ENCODE measurements at places on chromosomes 3 and 15.

DNA sequence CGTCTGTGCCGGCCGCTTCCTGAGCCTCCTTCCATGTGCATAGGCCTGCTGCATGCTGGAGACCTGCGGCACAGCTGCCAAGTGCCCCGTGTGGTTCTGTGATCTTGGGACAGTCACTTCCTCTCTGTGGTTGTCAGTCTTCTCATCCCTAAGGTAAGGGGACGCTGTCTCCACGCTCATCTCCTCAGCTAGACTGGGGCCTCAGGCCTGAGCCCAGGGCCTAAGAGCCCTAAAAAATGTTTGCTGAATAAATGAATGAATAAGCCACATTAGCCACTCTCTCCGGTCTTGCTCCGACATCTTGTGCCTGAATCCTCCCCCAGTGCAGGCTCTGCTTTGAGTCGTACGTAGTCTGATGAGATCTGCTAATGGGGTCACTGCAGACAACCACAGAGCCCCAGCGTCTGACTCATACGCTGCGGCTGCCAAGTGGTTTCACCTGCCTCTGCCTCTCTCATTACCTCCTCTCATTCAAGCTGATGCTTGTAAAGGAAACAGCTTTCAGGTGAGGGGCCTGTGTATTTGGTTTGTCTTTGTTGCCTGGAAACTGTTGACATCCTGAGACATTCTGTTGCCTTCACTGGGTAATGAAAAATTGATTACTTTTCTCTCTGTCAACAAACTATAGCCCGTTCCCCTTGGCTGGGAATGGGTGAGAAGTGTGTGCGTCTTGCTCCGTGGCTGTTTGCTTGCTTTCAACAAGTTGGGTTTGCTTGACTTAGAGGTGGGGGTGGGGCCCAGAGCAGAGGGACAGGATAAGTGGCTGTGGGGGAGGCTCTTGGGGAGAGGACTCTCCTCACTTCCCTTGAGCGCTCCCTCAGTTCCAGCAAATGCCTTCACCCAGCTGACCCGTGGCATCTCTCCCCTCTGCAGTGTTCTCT lies 15.9 kb downstream of the RPLP1 start:
- DNase-seq, result peak; percentile 78

- no peak for DNase-seq
Observed at GRCh38 chr15:77547801-77548588, 84.7 kb downstream of the LINGO1 start.

DNA sequence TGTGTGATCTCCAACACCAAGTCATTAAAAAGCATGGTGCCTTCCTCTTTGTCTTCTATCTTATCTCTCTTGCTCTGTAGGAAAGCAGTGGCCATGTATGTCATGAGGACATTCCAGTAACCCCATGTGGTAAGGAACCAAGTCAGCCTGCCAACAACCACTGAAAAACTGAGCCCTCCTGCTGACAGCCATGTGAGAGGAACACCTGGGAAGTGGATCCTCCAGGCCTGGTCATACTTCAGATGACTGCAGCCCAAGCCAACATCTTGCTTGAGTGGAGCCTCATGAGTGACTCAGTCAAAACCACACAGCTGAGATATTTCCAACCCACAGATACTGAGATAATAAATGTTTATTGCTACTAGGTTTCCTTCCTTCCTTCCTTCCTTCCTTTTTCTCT lies 597.3 kb downstream of the ZIC1 start:
- no peak for DNase-seq

- peak; percentile 60 for DNase-seq
Observed at GRCh38 chr3:139107424-139108252, 62.9 kb upstream of the PRR23C start.

GRCh38 chr3:102570511-102570910 lies 135.7 kb downstream of the ZPLD1 start:
- no peak for DNase-seq

DNA sequence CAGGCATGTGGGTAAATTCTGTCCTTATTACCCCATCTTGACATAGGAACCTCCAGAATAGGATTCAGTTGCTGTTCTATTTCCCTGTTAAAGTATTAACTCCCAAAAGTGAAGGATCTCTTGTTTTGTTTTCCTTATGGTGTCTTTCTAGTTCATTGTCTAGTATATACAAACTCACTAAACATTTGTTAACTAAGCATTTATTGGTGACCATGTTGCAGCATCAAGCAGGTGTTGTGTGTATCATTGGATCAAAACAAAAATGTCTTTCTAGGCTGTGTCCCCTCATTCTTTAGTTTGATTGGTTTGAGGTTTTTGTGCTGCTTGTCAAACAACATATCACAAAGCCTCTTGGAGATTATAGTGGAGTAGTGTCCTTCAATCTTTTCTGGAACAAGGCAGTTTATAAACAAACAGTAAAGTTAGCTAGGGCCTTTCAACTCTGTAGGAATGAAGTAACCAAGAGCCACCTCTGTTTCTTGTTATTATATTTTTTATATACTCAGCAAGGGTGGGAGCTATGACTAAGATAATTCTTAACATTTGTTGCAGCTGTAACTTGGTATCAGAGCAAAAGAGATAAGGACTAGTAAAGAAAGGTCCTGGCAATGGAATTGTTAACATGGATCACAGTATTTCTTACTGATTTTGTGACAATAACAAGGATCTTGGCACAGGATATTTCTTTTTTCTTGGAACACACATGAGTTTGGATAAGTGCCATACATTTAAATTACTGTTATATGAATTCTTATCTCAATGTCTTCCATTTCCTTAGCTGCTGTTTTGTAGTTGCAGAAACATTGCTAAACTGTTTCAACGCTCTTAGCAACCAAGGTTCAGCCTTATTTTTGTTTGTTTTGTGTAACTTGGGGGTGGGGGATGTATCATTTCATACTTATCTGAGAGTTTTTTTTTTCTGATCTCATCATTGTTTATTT lies 49.3 kb downstream of the TMOD3 start:
- DNase-seq, result no peak

- DNase-seq, result peak; percentile 30
Observed at GRCh38 chr15:58551084-58551763, 119.4 kb downstream of the LIPC start.

- DNase-seq, result no peak
Observed at GRCh38 chr3:46480491-46481195, 15.9 kb upstream of the LTF start.

GRCh38 chr3:87627316-87627715 lies 350.9 kb upstream of the POU1F1 start:
- no peak for DNase-seq

- DNase-seq, result no peak
Observed at GRCh38 chr3:178512647-178513046, 23.6 kb upstream of the KCNMB2 start.

GRCh38 chr3:13272831-13273603 lies 147.1 kb downstream of the NUP210 start:
- no peak for DNase-seq

DNA sequence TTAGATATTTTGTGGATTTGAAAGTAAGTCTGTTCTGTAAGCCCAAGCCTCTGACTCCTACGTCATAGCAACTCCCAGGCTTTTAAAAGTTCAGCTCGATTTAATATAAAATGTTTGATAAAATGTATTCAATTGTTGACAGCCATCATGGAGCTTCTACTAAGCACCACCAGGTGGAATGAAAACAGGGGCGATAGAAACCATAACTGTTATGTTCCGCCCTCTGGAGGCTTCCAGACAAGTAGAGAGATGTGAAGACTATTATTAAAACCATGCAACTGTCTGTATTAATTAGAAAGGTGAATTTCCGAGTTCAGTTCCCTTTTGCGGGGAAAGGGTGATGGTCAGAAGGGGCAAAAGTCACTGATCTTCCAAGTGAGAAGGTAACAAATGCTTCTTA lies 292.2 kb downstream of the NR2F2 start:
- DNase-seq, result no peak

DNA sequence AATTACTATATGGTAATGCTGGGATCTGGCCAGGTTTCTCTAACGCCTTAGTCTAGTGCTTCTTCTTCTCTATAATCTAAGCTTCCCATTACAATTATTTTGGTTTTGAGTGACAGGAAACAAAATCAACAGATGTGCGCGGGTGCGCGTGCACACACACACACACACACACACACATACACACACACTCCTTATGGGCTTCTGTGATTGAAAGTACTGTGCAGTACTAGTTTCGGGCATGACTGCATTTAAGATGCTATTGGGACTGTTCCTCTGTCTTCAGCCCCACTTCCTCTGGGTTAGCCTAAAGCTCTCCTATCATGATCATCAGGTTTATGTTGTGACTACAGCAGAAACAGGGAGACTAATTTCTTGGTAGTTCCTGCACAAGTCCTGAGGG lies 32.2 kb downstream of the EPHB1 start:
- no peak for DNase-seq

DNA sequence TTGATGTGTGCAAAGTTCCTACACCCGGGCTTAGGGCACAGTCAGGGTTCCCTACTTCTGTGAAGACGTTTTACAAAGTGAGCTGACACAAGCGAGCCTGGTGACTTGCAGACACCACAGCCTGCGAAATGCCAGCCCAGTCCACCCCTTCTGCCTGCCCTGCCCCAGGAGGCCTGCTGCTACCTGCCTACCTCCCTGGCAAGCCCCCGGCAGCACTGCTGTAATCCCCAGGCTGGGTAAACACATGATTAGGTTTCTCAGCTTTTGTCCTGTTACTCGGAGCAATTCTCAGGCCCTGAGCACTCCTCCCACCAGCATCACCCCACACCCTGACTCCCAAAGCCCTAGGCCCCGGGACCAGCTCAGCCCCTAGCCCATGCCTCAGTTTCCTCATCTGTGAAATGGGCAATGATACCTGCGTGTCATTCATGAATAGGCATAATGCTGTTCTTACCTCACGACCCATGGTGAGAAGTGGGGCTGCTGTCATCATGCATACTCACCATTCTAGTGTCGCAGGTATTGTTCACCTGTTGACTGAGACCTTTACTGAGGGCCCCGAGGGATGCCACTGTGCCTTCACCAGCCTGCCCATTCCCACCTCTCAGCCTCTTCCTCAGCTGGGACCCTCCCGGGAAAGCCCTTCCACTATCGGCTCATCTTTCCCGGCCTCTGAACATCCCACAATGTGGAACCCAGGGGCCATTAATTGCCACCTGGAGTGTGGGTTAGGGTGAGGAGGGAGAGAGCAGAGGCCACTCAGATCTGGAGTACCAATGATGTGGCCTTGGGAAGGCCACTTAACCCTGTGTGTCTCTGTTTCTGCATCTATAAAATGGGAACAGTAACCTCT lies 31.5 kb upstream of the SLC6A6 start:
- DNase-seq, result no peak

DNA sequence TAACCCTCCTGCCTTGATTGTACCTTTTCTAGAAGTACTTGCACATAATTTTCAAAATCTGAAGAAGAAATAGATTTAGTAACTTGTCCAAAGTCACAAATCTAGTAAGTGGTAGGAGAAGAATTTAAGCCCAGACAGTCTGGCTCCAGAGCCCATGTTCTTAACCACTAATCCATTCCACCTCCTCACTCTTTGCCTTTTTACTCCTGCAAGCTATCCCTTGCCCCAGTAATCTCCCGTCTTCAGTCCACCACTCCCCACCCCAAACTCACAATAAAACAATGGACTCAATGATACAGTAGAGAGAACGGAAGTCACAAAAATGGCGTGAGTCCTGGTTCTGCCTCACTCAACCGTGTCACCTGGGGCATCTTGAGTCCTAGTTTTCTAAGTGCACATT lies 48.7 kb downstream of the SETMAR start:
- DNase-seq, result no peak

DNA sequence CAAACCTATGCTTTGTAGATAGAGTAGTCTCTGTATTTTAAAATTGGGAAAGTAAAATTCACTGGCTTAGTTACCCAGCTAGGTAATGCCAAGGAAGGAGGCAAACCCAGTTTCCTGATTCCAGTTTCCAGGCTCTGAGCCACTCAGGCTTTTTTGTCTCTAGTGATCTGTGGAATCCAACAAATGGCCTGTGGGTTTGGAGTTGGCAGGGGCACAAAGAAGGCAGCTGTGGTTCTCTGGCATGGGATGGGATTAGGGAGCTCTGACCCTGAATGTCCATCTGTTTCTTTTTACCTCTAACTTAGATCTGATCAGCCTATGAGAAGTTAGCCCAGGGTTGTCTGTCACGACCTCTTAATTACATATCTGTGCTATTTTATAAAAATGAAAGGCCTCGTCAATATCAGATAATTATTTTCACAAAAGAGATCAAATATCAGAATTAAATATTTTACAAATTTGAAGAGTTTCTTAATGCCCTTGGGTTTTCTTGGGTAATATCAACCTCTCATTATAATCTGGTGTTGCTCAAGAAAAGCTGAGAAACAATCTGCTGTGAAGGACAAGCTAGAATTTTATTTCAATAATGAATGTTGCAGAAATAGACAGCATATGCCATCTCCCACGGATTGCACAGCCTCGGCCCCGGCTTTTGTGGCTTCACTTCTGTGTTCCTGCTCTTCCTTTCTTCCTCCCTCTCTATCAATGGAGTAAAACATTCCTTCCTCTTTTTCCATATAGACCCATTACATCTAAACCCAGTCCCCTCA lies 63.7 kb upstream of the DAZL start:
- DNase-seq, result no peak

GRCh38 chr3:109685084-109686079 lies 348.0 kb upstream of the DPPA4 start:
- peak; percentile 65 for DNase-seq

- no peak for DNase-seq
Observed at GRCh38 chr3:15368561-15369135, 36.3 kb upstream of the SH3BP5 start.

DNA sequence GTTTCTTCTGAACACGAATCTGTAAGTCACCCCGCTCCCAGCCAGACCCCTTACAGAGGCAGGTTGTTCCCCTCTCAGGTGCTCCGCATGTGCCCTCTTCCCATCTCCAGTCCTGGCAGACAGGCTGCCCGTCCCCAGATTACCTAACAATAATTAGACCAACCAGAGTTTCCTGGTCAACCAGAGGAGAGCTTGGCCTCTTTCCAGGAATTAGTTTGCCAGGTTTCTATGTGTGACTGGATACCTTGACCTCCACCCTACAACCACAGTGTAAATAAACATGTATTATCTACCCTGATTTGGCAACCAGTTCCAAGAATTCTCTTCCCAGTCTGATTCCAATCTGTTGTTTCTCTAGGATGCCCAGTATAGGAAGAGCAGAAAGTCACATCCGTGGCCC lies 178.0 kb upstream of the UMPS start:
- no peak for DNase-seq

DNA sequence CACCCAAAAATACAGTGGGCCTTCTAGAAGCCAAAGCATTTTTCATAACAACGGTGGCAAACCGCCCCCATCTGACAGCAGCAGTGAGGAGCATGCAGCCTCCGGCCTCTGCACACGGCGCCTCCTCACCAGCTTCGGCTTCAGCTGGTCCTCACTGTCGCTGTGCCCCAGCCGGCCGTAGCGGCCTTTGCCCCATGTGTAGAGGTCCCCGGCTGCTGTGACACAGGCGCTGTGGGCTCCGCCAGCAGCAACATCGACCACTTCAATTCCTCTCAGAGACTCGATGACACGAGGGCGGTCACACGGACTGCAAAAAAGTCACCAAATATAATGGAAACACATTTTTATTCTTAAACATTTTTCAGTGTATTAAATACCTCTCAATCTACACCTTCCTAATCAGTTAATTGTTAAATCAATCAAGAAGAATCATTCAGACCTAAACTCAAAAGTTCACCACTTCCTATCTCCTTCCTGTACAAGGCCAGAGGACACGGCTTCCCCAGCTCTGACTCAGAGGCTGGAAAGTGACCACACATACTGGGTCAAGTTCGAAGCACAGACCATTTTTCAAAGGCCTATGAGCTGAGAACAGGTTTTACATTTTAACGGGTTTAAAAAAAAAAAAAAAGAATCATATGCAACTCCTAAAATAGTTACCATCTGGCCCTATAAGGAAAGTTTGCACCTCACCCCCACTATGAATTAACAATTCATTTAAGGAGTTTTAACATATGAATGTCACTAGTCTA lies 33.6 kb upstream of the OCA2 start:
- DNase-seq, result no peak
